Left ventricle myocardium superior (tissue), 1 donor: ENCODE measurements at places on chromosomes 3 and 15. TPM values are rescaled to one million over a fixed set of nuclear protein-coding genes. Genes with fewer than 3 reads are reported as not detected.

C3orf52 gene
- total RNA-seq, result 1.7 TPM

CCR8 gene
- not detected for total RNA-seq

IQCB1 gene
- 6.3 TPM for total RNA-seq

ANKRD34C gene
- total RNA-seq, result not detected

GASK1A gene
- 0.59 TPM for total RNA-seq

POPDC2 gene
- total RNA-seq, result 586 TPM

FMN1 gene
- 2.9 TPM for total RNA-seq

CPA3 gene
- total RNA-seq, result 2.0 TPM

TMEM207 gene
- not detected for total RNA-seq

- DNase-seq, result no peak
Observed at GRCh38 chr15:38626443-38627050, 61.9 kb upstream of the RASGRP1 start.

- DNase-seq, result no peak
Observed at GRCh38 chr3:37779289-37780152, 82.2 kb upstream of the CTDSPL start.

DNA sequence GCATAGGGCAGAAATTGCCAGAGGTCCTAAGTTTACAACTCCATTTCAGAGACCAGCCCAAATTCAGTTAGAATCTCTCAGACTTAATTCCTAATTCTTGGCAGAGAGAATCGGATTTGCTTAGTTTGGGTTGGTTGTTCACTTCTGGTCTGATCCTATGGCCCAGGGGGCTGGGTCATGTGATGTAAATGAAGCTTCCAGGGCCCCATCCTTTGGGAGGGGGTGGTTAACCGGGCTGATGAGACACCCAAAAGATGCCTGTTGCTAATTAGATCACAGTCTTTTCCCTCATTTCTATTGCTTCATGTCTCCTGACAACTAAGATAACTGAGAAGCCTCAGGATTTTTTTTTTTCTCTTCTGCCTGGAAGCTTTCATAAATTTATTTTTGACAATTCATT, 11.1 kb upstream of the ZNF620 start:
- no peak for DNase-seq

GRCh38 chr3:16538507-16538906, 25.0 kb upstream of the RFTN1 start:
- no peak for DNase-seq

DNA sequence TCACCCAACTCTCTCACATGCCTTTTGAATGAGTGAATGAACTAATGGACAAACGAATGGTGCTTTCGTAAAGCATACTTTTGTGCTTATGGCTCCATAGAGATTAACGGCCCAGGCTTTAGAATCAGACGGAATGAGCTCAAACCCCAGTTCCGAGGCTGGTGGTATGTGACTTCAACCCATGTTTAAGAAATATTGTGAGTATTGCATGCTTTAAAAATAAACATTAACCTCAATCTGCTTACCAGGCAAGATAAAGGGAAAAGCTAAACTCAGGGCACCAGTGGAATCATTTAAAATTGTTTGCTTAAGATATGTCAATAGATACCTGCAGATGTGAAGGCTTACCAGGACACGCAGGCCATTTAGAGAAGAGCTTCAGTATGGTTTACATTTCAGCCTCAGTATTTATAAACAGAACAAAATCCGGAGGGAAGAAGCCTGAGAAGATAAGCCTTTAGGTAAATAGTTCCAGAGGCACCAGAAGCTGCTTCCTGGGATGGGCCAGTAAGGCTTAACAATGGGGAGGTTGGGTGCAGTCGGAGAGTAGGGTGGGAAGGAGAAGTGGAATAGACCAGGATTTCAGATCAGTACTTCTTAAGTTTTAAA, 186.4 kb downstream of the ADAMTS9 start:
- DNase-seq, result no peak

GRCh38 chr3:57731311-57731710, 24.8 kb upstream of the SLMAP start:
- no peak for DNase-seq

GRCh38 chr3:197317250-197317963, 19.0 kb upstream of the DLG1 start:
- DNase-seq, result peak; percentile 39

DNA sequence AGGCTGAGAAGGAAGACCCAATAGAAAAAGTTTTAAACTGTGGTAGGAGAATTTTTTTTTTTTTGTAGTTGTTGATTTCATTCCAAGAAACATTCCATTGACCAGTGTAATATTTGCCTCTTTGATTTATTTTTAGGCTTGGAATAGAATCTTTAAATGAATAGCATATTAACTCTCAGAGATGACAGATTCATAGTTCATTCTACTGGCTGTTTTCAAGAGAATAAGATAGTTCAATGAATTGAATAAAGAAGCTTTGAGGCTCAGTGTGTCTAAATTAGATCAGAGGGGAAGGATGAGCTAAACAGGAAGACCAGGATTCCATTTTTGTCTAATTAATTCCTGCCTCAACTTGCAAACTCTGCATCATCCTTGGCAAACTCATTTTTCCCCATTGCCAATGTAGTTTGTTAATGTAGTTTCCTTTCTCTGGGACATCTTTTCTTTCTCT, 98.4 kb downstream of the NAALADL2 start:
- no peak for DNase-seq

DNA sequence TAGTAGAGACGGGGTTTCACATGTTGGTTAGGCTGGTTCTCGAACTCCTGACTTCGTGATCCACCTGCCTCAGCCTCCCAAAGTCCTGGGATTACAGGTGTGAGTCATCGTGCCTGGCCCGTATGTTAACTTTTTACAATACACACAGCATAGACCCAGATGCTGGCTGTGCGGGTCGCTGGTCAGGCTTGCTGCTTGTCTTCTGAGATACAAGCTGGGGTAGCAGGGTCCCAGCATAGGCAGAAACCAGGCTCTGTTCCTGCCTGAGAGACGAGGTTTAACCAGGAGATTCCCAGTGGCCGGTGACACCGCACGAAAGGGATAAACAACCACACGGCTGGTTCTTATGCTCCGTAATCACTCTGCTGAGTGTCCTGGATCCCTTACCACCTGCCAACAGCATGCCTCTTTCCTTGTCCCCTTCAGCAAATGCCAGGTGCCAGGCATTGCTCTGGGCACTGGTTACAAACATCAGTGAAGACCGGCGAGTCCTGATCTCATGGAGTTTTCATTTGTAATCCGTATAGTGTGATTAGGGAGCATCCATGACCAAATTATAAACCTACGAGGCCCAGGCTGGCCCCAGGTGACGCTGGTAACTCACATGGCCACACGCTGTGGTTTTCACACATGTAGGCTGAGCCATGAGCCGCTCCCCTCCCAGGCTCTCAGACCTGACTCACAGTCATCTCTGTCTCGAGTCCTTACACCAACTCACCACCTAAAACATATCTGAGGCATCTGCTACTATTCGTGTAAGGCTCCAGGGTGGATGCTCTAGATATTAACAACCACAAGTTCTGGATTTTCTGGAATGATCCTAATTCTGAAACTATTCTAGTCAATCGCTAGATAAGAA, 125.7 kb downstream of the PDZRN3 start:
- peak; percentile 47 for DNase-seq

DNA sequence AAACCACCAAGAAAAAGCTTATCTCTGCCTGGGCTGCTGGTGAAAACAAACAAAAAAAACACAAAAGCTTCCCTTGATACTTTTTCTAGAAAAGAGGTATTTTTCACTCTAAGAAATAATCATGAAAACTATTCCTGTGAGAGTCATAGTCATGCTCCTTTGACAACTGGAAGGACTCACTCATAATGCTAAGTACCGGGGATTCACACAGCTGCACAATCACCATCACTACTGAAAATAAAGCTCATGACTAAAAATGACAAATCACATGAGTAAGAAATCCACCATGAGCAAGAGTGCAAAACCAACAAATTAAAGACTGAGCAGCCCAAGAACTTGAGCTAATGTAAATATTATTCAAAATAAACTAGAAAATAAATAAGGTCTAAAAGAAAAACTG, 10.6 kb upstream of the POU1F1 start:
- DNase-seq, result no peak

DNA sequence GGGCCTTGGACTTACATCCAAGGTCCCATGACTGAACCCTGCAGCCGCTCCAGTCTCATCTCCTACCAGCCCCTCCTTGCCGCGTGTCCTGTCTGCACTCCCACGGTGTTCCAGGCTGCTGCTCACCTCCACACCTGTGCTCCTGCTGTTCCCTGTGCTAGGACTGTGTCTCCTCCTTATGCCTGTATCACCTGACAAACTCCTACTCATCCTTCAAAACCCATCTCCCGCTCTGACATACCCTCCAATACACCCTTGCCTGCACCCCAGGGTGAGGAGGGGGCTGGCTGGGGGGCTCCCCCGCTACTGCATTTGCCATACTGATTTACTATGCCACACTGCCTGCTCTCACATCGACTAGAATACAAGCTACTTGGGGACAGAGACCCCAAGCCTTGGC, 53.6 kb downstream of the CYP11A1 start:
- no peak for DNase-seq

DNA sequence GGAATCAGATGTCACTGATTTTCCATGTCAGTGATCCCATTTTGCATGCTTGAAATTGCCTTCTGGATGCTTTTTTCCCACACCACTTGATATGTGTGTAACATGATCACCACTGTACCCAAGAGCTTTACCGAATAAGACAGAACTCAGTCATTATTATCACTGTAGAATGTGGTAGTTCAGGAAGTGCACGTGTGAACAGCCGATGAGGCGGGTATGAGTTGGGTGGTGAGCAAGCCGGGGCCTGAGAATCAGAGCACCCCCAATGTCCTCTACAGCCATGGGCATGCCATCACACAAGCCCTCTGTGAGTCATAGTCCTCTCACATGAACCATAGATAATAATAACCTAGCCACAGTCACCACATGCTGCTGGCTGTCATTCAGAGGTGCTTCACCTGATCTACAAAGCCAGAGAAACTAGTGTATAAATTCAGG, 470.8 kb downstream of the SOX2 start:
- DNase-seq, result no peak

DNA sequence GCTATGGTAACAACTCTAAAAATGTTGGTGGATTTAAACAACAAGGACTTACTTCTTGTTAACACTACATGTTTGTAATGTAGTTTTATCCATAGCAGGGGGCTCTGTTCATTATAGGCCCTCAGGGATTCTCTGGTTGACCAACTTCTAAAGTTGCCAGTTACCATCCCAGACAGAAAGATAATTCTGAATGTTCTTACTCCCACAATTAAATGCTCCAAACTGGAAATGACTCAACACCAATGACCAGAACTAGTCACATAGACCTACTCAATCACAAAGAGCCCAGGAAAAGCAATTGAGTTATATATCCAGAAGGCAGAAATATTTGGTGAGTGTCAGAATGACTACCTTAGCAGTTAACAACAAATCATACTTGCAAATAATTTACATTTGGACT, 199.3 kb upstream of the UMPS start:
- DNase-seq, result no peak

DNA sequence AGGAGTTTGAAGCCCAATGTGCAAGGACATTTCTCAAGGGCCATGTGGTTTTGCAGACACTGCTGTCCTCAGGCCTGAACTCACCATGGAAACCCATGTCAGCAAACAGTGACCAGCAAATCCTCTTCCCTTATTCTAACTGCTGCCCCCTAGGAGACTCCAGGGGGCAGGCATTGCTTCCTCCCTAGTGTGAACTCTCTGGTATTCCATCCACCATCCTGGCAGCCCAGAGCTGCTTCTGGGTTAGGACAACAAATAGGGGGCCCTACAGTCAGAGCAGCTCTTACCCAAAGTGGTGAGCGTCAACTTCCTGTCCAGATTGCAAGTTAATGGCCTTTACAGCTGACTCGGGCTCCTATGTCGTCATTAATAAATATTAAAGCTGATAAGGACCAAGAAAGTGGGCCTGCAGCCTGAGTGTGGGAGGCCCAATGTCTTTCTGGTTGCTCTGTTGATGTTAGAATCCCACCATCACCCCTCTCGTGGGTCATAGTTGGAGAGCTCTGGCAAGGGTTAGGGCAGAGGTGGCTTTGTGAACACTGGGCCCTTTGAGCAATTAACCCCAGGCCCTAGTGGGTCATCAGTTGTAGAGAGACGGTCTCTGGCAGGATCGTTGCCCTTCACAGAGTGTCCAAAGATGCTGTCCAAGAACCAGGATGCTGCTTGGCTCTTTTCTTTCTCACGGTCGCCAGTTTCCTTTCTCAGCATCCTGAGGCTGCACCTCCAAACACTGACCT, 41.5 kb downstream of the TGM4 start:
- no peak for DNase-seq

GRCh38 chr15:38253351-38253781, 730 bp downstream of the SPRED1 start:
- no peak for DNase-seq

DNA sequence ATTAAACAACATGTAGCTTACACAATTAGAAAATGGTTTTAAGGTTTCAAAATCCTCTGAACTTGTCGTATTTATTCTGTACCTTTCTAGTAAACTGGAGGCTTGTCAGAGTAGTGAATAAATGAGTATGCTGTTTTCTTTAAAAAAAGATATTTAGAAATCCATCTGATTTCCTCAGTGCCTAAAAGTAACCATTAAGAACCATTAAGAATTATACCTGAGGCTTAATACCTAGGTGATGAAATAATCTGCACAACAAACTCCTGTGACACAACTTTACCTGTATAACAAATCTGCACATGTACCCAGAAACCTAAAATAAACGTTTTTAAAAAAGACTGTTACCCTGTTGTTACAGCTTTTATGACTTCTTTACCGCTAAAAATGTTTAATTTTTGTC, 143.0 kb upstream of the SOX2 start:
- no peak for DNase-seq

GRCh38 chr15:26729581-26729980, 43.3 kb downstream of the GABRB3 start:
- no peak for DNase-seq

DNA sequence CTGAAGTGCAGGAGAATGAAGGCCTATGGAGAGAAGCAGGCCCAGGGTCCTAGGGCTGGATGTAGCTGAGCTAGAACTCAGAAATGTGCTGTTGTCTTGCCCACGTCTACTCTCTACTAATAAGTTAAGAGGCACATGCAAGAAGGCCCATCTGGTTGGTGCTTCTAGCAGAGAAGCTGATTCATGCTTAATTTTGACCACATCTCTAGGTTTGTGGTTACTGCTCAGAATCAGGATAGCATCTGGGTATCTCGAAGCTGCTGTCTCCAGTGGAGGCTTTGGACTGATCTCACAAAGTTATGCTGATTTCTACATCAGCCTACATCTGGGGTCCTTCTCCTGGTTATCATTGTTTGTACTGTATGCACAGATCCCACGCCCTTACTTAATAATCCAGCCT, 87.3 kb downstream of the CACNA1D start:
- no peak for DNase-seq
